ENCODE measurements at places on chromosomes 12 and 14.

DNA sequence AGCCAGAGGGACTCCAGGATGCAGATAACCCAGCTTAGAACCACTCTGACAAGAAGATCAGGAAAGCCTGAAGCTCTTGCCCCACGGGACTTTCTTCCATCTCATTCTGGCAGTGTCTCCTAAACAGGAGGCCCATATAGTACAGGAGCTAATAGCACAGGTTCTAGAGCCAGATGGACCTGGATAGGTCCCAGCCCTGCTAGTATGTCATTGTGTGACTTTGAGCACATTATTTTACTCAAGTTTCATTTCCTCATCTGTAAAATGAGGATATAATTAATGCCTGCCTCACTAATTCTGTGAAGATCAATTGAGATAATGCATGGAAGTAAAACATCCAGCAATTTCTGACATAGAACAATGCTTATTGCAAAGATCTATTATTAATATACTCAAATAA is 66.5 kb upstream of the GZMB start:
- DNase-seq: no peak

DNA sequence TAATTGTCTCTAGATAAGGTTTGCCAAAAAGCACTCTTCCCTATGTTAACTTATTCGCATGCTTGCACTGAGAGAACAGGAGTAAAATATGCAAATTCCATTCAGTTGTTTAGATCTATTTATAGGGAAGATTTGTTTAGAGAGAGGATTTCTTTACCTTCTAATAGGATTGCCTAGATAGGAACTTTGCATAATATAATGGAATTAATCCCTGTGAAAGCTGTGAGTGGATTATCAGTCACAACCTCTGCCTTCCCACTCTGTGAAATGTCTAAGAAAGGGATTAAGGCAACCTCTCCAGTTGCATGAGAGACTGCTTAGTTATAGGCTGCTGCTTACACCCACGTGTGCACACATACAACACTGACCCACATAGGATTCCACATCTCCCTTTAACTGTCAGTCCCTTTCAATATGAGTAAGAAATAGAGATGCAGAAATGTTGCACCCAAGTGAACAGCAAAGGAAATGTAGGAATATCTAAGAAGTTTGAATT is 83.2 kb downstream of the ALG10B start:
- no peak for DNase-seq

DNA sequence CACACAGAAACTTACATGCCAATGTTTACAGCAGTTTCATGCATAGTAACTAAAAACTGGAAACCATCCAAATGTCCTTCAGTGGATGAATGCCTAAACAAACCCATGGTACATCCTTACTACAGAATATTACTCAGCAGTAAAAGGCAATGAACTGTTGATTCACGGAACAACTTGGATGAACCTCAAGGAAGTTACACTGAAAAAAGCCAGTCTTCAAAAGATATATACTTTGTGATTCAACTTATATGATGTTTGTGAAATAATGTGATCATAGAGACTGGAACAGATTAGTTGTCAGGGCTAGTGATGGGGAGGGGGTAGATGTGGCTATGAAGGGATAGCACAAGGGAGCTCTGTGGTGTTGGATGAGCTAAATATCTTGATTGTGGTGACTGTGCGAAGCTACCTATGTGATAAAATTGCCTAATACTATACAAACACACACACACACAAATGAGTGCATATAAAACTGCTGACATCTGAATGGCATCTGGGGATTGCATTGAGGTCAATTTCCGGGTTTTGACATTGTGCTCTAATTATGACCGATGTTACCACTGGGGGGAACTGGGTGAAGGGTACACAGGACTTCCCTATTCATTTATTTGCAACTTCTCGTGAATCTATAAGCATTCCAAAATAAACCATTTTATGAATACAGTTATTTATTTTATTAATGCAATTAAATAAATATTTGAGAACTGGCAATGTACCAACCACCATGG is 94.3 kb downstream of the RIN3 start:
- peak; percentile 55 for DNase-seq

- DNase-seq: no peak
Observed at GRCh38 chr14:86847140-86847539, 1145.8 kb downstream of the GALC start.

DNA sequence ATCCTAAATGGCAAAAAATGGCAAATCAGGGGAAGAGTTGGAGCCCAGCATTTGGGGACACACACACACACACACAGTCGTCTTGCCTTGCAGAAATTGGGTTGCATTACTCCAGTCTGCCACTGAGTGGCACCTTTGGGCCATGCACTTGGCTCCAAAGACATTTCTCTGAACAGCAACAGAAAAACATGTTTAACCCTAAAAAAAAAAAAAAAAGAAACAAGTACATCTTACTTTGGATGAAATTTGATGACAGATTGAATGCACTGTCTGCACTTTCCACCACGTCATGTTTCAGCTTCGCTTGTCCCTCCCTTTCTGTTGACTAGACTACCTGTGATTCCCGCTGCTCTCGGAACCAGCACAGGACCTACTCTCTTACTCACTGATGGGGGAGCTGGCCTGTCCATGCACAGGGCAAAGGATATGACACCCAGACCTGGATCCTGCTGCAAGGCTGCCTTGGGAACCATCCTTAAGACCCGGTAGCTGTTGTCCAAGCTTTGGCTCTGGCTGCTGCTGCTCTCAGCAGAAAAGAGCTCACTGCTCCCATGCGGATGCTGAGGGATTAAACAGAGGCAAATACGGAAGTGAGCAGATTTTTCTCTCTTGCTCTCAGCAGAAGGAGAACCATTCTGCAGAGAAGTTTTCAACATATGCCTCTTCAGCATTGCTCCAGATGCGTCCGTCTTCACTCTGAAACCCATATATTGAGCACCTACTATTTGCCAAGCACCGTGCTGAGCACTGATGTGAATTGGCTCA is 376.8 kb downstream of the DPF3 start:
- DNase-seq: peak; percentile 80

DNA sequence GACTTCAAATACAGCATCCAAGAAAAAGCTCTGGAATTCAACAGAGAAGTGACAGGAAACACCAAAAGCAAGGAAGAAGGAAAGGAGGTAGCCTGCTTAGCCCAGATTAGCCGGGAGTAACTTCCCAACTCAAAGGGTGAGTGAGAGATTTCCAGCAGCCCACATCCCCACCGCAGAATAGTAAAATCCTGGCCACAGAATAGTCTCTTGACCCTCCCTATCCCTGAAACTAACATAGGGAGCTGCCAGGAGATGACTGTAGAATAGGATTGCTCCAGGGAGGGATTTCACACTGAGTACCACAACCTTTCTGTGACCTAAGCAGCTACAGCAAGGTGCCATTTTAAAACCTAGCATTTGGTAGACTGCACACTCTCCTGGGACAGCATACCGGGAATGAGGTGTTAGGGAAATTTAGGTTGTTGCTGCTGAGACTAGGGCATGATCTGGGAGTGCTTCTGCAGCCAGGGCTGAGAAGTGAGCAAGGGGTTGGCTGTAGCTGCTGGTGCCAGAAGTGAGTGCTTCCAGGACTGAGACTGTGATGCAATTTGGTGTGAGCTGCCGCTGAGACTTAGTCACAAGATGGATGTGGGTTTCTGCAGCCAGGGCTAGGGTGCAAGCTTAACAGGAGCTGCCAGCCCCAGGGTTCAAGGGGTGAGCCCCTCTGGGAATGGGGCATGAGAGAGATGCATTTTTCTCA is 66.0 kb downstream of the TMTC3 start:
- DNase-seq: no peak

DNA sequence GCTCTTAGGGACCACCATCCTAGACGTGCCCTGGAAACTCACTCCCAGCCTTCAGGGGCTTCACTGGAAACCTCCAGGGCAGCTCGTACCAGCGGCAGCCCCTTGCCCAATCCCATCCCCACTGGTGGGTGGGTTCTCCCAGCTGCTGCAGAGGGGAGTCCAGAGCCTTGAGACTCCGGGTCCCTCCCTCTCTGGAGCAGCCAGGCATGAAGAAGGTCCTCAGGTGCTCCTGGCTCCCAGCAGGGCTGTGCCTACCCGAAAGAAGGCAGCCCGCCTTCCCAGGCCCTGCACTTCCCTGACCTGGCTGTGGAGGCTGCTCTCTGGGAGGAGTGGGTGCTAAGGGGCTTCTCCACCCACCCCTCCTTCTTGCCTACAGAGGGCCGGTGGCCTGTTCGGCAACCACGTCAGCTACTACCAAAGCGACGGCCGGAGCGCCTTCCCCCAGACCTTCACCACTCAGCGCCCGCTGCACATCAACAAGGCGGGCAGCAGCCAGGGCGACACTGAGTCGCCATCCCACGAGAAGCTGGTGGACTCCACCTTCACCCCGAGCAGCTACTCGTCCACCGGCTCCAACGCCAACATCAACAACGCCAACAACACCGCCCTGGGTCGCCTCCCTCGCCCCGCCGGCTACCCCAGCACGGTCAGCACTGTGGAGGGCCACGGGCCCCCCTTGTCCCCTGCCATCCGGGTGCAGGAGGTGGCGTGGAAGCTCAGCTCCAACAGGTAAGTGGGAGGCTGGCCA is 115.5 kb upstream of the FKBP4 start:
- no peak for DNase-seq

- DNase-seq: no peak
Observed at GRCh38 chr12:70787612-70788011, 132.9 kb downstream of the PTPRR start.

GRCh38 chr14:31166271-31166561 is 41.4 kb downstream of the HECTD1 start:
- no peak for DNase-seq

DNA sequence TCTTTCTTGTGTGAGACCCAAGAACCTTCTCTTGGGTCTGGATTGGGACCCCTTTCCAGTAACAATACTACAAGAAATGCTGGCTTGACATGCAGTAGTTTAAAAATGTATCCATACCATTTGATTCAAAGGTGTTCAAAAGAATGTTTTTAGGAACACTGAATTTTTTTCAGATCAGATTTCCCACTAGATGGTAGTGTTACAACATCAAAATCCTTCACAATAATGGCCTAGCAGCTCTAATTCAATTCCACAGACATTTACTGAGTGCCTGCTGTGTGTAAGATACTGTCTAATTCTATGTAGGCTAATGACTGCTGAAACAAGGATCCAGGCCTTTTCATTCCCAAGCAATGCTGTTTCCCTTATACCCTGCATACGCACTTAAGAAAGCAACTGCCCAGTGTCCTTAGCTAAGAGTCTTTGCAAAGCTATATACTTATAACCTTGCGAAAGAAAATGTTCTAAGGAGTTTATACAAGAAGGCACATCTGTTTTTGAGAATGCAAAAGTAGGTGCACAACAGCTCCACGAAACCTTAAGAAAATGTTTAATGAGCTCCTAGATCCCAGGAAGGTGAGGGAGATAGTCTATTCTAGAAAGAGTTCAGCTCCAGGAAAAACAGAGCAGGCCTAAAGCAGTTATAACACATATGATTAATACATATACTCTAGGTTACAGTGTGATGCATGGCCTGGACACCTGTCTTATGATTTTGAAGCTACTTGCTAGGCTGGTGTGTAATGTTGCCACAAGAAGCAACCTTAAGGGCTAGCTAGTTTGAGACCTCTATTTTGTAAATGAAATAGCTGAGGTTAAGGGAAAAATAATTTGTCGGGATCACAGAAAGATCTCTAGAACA is 50.9 kb upstream of the PKP2 start:
- DNase-seq: peak; percentile 1

DNA sequence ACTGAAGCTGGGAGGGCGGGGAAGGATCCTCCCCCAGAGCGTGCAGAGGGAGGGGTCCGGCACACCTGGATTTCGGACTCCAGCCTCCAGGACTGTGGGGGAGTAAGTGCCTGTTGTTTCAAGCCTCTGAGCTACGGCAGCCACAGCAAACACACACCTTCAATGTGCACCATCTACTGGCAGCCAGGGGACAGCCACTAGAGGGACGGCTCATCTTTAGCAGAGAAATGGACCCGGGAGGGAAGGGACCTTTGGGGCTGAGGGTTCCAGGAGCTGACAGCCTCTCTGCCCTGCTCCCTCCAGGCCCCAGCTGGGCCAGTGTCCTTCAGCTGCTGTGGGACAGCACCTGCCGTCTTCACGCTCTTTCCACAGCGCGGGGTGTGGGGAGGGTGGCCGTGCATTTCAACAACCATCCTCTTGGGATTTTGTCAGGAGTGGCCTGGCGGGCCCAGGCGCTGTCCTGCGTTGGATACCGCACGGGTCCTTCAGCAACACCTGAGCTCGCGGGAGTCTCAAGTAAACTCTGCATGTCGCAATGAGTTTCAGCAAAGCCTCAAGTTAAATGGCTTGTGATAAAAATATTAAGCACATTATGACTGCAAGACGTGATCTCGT is 209.2 kb upstream of the C14orf180 start:
- no peak for DNase-seq

- DNase-seq: no peak
Observed at GRCh38 chr12:109057376-109057775, 5.0 kb downstream of the USP30 start.

DNA sequence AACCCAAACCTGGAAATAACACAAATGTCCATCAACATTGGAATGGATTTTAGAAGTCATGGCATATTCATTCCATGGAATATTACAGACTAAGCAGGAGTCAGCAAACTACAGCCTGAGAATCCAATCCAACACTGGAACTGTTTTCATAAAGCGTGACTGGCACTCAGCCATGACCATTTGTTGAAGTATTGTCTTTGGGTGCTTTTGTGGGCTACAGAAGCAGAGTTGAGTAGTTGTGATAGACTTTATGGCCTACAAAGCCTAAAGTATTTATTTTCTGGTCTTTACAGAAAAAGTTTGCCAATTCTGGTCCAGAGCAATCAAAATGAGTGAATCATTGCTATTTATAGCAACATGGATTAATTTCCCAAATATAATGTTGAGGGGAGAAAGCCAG is 34.5 kb upstream of the FRS2 start:
- peak; percentile 2 for DNase-seq

GRCh38 chr14:99586054-99586760 is 17.8 kb downstream of the CCDC85C start:
- DNase-seq: no peak

GRCh38 chr12:82099216-82099615 is 259.0 kb downstream of the CCDC59 start:
- no peak for DNase-seq

DNA sequence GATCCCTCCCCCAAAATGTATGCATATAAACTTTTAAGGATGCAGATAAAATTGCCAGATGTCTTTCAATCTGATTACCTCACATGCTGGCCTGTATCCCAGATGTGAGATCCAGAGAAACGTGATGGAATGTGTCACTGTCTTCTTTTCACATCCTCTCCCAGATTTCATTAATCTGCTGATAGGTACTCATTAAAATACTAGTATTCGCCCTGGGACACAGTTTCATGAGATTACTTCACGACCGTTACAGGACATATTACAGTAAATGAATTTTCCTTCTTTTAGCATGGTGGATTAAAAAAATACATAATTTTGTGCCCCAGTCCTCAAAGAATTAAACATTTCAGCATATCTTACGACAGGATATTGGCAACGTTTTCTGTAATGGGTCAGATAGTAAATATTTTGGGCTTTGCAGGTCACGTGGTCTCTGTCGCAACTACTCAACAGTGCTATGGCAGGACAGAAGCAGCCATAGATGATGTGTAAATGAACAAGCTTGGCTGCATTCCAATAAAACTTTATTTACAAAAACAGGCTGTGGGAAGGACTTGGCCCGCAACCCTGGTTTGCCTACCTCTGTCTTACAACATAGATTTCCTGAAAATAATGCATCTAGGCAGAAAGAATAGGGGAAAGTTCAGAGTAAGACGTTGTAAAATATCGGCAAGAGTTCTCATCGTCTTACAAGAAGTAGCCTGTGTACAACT is 156.0 kb upstream of the DIO3 start:
- DNase-seq: no peak

Measured in astrocyte of the cerebellum (primary cell).